ENCODE measurements at places on chromosomes 13 and 19. TPM values are rescaled to one million over a fixed set of nuclear protein-coding genes. Genes with fewer than 3 reads are reported as not detected.

The TYK2 gene
- 63.6 TPM for total RNA-seq

- peak; percentile 80 for DNase-seq
Observed at GRCh38 chr13:41622432-41623429, 165.4 kb downstream of the RGCC start.

The MYO16 gene
- total RNA-seq: 1.7 TPM

The SLC46A3 gene
- total RNA-seq: 2.3 TPM

GRCh38 chr19:45599286-45599685, 2.7 kb downstream of the GPR4 start:
- no peak for DNase-seq

The SLC17A7 gene
- total RNA-seq: 0.59 TPM

The CAPS gene
- total RNA-seq: 5.3 TPM

DNA sequence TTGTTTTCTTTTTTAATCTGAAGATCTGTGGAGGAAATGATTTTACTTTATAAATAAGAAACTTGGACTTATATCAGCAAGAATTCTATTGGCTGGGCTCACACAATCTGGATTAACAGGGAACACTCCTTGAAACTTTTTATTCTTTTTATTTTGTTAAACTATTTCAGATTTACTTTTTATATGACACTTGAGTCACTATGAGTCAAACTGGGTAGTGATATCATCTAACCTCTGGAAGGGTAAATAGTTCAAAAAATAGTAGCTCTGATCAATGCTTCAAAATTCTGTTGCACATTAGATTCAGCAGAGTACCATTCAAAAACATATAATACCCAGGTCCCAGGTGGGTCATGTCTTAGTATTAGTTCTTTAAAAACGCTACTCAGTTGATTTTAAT, 55.1 kb upstream of the NBEA start:
- no peak for DNase-seq

The TMEM238 gene
- total RNA-seq: 0.30 TPM

DNA sequence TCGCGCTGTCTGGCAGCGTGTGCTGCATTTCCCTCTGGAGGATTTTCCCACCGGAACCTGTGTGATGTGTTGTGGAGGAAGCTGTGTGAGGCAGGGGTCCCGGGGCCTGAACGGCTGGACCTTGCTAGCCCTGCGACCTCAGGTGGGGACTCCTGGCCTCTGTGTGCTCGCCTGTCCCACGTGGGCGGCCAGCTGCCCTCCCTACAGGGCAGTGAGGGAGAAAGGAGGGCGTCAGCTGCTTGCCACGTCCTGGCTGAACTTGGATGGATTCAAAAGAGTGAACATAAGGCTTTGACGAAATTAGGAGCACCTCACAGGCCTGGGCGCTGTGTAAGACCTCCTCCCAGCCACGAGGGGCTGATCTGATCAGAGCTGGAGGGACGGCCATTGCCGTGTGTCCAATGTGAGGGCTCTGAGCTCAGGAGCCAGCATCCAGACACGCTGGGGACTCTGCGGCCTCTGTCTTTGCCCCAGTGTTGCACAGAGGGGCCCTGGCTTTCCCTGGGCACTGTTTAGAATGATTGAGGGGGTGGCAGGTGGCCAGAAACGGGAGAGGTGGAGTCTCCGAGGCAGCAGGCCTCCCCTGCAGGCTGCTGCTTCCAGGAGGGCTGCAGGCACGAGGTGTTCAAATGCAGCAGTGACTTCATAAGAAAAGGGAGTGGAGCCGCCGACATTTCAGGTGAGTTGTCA, 13.0 kb downstream of the TFDP1 start:
- DNase-seq: no peak

DNA sequence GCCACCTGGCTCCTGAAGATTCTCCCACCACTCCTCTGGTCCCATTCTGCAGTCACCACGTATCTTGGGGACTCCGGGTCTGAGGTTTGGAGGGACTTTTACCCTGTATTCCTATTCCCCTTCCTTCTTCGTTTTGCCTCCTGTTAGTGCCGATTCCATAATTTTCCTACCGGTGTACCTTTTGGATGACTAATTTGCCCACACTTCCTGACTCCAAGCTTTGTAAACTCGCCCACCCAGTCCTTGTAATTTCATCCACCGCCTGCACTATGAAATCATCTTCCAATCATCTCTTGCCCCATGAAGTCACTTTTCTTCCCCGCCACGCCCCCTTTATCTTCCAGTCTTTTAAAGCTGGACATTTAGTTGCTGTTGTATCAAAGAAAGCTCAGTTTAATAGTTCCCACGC, 572 bp downstream of the UCHL3 start:
- peak; percentile 29 for DNase-seq

GRCh38 chr13:99996381-99996973, 14.9 kb downstream of the ZIC2 start:
- DNase-seq: no peak

The CYP2F1 gene
- total RNA-seq: not detected

The NAPSA gene
- total RNA-seq: 0.59 TPM

The CRB3 gene
- 9.8 TPM for total RNA-seq

- no peak for DNase-seq
Observed at GRCh38 chr13:37627428-37627827, 28.9 kb upstream of the POSTN start.

DNA sequence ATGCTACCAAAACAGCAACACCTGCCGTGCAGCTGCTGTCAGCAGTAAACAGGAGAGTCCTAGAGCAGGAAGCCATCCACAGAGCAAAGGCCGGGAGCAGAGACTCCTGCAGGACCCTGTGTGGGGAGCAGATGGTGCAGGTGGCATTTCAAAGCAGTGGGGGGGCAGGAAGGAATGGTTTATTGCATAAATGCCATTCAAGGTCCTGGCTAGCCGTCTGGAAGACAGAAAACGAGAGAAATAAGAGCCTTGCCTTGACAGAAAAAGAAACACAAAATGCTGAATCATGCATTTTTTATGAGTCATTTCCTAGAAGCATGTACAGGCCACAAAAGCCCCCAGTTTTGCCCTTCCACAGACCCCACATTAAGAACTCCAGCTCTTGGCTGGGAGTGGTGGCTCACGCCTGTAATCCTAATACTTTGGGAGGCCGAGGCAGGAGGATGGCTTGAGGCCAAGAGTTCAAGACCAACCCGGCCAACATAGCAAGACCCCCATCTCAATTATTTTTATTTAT, 5.4 kb downstream of the RSPH6A start:
- no peak for DNase-seq

DNA sequence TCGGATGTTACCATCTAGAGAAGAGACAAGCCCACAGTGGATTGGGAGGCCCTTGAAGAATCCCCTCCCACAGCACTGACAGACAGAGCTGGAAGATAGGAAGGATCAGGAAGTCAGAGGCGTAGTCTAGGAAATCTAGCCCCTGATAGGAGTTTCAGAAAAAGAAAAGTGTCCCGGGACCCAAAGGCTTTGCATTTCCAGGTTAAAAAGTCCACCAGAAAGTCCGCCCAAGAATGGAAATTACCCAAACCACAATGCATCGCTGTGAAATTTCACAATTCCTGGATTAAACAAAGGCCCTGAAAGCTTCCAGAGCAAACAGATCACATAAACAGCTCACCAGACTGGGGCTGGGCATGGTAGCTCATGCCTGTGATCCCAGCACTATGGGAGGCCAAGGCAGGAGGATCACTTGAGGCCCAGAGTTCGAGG, 146.9 kb downstream of the KDM4B start:
- DNase-seq: no peak

The ZGLP1 gene
- 1.3 TPM for total RNA-seq

- DNase-seq: no peak
Observed at GRCh38 chr13:75226733-75227435, 255.1 kb downstream of the TBC1D4 start.

DNA sequence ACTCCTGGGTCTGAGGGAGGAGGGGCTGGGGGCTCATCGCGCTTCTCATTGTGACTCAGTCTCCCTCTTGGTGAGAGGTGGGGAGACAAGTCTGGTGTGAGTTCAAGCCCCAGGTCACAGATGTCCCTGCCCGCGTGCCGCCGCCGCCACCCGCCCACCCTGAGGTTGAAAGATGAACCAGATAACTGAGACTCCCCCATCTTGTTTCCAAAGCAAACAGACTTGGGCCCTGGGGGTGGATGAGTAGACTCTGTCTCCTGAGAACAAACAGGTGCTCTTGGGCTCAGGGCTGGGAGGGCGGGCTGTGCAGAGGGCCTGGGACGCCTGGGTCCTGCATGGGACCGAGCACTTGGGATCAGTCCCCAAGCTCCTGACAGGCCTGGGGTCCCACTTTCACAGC, 567 bp downstream of the SBK2 start:
- DNase-seq: no peak

The TTC9B gene
- total RNA-seq: not detected

The CCNA1 gene
- 0.59 TPM for total RNA-seq

GRCh38 chr13:94143624-94144350, 335.7 kb downstream of the DCT start:
- no peak for DNase-seq

DNA sequence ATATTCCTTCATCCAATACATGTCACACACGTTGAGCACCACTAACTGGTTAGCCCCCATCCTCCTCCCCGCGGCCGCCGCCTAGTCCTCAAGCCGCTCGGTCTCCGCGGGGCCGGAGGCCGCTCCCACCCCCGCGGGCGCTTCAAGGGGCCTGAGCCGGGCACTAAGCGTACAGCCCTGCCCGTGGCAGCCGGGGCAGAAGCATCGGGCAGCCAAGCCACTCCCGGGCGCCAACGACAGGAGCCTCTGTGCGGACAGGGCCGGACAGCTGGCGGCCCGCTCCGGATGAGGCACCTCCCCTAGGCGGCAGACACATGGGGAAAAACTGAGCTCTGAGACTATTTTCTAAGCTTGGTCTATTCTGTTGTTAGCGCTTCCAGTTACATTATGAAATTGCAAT, 2.8 kb upstream of the ZNF543 start:
- no peak for DNase-seq

DNA sequence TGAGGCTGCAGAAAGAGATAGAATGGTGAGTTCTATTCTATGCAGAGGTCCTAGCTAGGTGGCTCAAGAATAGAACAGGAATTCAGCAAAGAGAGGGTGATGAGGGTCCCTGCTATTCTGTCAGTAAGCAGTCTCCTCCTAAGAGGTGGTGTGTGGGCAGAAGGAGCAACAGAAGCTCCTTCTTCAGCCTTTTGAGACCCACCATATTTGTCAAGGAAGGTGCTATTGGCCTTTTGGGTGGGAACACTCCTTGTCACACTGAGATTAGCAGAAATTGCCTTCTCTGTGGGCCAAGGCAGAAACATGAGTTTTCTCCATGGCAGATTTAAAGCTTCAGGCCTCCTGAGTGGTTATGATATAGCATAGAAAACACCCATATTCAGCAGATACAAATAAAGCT, 39.4 kb upstream of the RAP2A start:
- no peak for DNase-seq

The CNMD gene
- 0.49 TPM for total RNA-seq

- DNase-seq: no peak
Observed at GRCh38 chr19:46408664-46409039, 4.7 kb downstream of the CCDC8 start.

DNA sequence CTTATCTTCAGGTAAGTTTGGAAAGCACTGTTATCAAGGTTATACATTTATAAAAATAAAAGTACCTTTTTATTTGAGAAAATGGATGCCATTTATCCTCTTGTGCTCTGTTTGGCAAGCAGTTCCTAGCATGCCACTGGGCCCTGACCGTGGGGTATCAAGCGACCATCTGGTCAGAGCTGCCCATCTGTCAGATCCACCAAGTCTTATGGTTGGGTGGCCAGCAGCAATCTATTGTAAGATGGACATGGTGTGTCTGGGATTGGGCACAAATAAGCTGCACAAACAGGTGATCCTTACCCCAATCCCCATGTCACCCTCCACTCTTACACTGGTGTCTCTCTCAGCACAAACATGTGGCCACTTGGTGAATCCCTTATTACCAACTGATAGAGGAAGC, 178.5 kb downstream of the DLEU7 start:
- no peak for DNase-seq

GRCh38 chr13:20161275-20161950, 561 bp upstream of the GJA3 start:
- no peak for DNase-seq

DNA sequence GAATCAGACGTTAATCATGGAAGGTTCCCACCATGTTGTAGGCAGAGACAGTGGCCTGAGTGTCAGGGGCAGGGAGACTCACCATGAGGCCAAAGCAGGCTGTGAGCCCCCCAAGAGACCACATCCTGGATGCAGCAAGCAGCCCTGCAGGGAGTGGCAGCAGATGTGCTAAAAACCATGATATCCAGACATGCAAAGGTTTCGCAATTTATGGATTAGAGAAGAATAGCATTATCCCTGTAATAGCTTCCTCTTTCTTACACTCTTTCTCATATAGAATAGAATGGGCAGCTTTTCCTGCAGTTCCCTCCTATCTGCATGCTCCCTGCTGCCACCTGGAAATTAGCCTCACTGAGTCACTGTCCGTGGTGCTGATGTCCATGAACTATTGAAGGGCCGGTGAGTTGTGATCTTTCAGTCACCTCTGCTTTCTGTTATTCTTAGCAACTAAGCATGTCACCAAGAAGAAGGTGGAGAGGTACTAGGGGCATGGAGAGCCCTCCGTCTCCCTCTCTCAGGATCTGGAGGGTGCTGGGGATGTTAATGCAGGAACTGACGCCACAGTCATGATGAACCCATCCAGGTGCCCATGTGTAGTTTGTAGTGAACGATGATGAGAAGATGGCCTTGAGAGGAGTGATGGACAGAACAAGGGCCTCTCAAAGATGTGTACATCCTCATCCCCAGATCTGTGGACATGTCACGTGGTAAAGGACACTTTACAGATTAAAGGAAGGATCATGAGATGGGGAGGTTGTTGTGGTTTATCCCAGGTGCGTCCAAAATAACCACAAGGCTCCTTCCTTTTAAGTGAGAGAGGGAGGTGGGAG, 9.9 kb downstream of the CEACAM4 start:
- DNase-seq: no peak

The CEACAM4 gene
- total RNA-seq: 0.59 TPM

DNA sequence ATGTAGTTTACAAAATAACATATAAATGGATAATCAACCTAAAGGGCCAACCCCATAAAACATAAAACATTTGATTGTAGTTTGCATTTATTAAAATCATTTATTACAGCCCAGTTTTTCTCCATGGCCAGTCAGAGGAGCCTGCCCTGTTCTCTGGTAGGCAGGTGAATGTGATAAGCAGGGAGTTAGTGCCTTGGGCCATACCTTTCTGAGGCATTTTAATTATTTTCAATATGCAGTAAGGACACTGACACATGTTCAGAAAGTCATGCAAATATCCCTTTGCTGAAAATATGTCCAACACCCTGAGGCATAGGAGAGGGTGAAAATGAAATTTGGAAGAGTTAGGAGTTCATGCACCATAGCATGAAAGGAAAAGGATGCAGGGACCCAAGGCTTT, 242.6 kb upstream of the EDNRB start:
- no peak for DNase-seq

DNA sequence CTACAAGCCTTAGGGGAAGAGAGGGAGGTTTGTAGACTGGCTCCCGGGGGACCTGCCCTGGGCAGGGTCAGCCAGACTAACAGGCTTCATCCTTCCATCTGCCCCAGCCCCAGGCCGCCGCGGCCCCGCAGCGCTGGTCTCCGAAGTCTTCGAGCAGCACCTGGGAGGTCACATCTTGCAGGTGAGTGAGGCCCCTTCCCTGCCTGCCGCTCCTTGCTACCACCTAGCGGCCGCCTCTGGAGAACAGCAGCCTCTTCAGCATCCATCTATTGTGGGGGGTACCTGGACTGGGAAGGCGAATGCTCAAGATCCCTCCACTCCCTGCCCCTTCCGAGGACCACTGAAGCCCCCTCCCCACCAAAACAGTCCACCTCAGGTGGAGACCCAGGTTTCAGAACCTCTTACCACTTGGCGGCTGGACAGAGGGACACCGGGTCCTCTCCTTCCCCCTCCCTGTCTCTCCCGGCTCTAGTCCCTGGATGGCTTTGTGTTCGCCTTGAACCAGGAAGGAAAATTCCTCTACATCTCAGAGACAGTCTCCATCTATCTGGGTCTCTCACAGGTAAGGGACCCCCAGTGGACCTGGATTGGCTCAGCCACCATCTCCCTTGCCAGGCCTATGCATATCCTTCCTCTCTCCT, 12.7 kb downstream of the NPAS1 start:
- no peak for DNase-seq
